ENCODE measurements at places on chromosomes 11 and 22.

DNA sequence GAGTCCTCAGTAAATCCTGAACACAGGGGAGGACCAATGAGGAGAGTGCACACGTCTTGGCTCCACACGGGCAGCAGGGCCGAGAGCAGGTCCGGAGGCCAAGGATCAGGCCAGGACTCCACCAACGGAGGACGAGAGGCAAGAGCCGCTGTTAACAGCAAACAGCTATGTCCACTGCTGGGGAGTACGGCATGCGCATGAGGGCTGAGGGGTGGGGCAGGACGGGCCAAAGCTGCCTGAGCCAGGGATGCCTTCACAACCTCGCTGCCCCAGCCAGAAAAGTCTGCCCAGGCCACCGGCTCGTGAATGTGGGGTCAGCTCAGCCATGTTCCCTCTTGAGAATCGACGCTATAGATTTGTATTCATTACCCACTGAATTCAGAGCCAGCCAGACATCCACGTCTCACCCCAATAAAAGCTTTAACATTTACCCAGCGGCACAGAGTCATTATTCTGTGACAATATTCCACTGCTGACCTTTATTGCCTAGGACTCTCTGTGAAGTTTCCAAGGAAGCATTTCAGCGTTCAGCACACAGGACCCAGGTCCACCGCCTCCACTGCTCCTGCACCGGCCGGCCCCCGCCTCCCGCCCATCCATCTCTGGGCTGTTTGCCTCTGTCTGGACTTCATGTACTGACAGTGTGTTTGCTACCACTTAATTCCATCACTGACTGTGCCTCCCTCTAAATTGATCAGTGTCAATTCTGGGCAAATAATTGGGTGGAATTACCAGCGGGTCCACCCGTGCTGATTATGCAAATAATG, 384.9 kb downstream of the SHANK2 start:
- no peak for DNase-seq

DNA sequence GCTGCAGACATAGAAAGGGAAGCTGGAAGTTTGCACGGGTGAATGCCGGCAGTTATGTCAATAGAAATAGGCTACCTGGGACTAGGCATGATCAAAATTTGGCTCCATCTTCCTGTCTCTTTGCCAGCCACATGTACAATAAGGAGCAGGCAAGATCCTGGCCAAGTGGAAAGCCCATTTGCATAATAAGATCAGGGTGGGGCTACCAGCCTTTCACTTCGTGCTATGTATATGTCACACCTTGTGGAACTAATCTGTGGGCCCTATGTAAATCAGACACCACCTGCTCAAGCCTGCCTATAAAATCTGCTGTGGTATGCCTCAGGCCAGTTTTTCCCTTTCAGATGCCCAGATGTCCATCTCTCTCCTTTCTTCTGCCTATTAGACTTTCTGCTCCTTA, 79.3 kb upstream of the DRD2 start:
- no peak for DNase-seq

GRCh38 chr11:125968354-125968753, 22.5 kb downstream of the VSIG10L2 start:
- DNase-seq = no peak

- no peak for DNase-seq
Observed at GRCh38 chr11:31913985-31914384, 102.9 kb upstream of the PAX6 start.

- DNase-seq = peak; percentile 36
Observed at GRCh38 chr11:29159552-29160465, 857.0 kb downstream of the KCNA4 start.

DNA sequence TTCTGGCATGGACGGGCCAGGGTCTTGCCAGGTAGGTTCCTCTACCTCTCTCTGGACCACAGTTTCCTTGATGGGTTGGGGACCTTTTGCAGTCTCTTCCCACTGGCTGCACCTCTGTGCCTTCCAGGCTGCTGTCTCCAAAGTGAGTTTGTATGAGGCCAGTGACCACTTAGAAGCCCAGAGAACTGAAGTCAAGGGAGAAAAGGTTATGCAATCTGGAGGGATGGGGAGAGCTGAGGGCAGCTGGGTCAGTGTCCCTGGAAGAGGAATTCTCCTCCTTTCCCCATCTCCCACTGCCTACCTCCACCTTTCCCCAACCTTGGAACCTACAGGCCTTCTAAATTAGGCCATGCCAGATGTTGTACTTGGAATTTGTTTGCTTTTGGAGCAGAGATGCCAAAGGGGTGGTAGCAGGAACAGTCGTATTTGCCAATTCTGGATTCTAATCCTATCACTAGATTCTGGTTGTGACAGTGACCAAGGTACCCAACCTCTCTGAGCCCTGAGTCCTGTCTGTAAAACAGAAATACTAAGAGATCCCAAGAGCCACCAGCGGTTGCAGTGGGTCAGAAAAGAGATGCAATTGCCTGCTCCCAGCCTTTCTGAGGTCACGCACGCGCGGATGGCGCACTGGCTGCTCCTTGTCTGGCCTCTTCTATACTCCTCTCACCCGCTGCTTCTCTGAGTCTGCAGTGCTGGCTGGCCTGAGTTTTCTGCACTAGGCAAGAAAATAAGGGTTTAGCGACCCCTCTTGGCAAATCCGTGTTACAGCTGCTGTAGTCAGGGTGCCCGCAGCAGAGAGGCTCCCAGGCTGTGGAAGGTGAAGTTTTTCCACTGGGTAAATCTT, 10.7 kb upstream of the ACCSL start:
- peak; percentile 66 for DNase-seq

DNA sequence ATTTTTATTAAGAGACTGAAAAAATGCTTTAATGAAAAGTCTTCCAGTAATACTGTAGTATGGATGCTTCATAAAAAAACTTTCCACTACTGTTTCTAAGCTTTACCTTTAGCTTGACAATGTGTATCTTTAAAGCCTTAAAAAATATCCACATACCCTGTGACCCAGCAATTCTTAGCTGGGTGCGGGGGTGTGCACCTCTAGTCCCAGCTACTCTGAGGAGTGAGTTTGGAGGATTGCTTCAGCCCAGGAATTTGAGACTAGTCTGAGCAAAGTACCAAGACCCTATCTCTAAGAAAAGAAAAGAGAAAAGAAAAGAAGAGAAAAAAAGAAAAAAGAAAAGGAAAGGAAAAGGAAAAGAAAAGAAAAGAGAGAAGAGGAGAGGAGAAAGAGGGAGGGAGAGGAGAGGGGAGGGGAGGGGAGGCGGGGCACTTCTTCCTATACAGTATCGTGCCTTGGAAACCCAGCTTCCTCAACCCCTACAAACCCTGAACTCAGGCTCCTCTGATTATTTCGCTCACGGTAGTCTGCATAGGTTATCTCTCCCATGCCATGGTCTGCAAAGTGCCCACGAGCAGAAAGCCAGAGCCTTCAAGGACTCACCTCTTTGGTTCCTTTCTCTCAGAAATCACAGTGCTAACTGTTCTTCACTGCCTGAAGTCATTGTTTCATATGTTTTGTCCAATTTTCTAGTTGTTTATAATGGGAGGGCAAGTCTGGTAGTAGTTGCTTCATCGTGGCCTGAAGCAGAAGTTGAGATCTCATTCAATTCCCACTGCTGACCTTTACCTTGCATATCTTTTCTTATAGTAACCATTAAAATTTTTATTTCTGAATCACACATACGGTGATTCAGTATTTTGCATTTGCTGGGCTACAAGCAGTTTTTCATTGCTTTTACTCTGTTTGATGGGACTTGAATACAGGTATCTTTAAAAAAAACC, 82.2 kb downstream of the FAM83F start:
- no peak for DNase-seq

GRCh38 chr11:19979519-19979845, 180.8 kb downstream of the DBX1 start:
- no peak for DNase-seq

DNA sequence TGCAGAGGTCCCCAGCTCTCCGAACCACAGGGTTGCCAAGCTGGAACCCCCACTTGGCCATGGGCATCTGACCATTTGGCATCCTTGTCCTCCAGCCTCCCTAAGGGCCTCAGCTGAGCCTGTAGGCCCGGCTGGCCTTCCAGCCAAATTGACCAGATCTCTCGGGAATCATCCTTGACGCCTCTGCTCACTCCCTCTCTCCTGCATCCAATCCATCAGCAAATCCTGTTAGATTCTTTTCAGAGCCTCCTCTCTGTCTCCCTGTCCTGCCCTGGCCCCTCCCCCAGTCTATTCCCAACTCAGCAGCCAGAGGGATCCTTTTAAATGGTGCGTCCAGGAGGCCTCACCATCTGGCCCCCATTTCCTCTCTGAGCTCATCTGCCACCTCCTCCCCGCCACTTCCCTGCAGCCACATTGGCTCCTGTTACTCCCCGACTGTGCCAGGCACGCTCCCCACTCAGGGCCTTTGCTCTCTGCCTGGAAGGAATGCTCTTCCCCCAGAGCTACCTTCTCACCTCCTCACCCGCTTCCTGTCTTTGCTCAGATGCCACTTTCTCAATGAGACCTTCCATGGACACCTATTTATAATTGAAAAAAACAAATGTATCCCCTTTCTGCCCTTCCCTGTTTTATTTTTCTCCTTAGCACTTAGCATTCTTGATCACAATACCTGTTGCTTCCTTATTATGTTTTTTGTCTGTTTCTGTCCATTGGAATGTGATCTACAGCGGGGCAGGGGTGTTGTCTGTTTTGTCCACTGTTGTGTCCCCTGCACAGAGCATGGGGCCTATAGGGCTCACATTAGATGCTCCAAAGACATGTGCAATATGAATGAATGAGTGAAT, 78.1 kb downstream of the NFAM1 start:
- no peak for DNase-seq

- no peak for DNase-seq
Observed at GRCh38 chr22:38724176-38724575, 18.4 kb downstream of the GTPBP1 start.

DNA sequence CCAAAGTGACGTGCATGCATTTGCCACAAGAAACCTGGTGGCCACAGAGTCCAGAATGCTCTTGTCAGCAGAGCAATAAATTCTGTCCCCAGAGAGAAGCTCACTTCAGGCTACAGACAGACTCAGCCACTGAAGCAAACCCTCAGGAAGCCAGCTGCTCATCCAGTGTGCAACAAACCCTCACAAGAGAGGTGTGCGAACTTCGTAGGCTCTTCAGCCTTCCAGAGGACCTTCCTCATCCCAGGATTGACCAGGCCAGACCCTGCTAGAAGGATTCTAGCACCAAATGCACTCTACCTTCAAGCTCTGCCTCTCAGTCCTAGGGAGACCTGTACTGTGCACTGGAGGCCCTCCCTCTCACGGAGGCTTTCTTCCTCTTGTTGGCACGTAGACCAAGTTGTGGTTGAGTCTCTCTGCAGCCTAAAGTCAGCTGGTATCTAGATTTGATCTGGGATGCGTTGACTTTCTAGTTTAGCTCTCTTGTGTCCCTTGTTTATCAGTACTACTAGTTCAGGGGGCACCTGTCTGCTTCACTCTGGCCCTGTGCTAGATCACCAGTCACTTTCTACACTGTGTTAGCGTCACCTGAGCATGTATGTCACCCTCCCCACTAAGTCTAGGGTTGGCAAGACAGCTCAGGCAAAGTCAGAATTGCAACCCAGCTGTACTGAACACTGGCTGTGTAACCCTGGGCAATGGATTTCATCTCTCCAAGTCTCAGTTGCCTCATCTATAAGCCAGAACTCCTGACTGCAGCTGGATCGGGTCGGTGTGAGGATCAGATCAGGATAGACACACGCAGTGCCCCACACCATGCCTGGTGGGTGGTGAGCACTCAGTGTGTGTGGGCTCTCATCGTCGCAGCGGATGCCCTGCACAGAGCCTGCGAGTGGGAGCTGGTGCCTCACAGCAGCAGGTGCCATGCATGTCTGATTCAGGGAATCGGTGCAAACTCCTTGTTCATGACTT, 22.1 kb upstream of the TMPRSS13 start:
- no peak for DNase-seq

GRCh38 chr11:71138737-71139425, 113.5 kb downstream of the SHANK2 start:
- no peak for DNase-seq

DNA sequence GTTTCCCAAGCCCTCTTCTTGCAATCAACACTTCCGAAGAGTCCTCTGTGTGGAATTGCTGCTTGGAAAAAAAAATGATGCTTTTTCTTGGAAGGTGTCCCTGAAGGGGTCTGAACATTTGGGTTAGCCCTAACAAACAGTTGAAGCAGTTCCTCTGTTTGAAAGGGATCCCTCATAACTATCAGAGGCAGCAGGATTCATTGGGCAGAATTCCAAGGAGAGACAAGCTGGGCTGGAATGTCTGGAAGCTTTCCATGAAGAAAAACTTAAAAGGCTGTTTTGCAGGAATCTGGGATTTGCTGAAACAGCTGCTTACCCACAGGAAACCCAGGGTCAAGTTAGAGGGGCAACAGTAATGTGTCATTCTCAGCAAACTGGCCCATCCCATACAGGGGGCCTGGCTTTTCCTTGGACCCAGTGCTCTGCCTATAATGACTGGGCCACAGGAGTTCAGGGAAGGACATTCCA, 3.1 kb downstream of the CSNK2A3 start:
- no peak for DNase-seq

DNA sequence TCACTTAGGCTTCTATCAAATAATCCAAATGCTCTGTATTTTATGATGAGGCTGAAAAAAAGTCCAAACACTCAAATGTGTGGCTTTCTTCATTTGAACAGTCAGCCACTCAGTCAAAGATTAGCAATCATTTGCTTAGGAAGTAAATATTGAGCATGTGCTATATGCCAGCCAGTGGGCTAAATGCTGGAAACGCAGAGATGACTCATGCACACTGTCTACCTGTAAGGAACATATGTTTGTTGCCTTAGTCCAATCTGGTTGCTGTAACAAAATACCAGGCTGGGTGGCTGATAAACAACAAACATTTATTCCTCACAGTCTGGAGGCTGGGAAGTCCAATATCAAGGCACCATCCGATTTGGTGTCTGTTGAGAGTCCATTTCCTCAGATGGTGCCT, 617.3 kb downstream of the NTM start:
- no peak for DNase-seq

DNA sequence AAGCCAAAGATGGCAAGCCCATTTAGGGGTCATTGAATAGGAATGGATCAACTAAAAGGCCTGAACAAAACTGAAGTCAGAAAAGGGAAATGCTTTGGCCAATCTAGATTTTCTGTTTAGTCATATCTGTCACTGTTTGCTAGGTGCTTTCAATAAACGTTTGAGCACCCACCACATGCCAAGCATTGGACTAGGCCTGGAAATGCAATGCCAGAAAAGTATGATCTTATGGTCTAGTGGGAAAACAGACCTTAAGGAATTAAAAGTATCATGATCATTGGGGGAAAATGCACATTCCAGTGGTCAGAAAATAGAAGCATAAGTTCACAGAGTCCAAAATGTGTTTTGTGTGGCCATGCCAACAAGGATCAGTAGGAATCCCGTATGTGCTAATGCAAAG, 76.8 kb upstream of the BIRC3 start:
- no peak for DNase-seq
